ENCODE measurements at places on chromosomes 2 and 18.

GRCh38 chr2:106140913-106141312 is 53.2 kb downstream of the UXS1 start:
- DNase-seq, result no peak

DNA sequence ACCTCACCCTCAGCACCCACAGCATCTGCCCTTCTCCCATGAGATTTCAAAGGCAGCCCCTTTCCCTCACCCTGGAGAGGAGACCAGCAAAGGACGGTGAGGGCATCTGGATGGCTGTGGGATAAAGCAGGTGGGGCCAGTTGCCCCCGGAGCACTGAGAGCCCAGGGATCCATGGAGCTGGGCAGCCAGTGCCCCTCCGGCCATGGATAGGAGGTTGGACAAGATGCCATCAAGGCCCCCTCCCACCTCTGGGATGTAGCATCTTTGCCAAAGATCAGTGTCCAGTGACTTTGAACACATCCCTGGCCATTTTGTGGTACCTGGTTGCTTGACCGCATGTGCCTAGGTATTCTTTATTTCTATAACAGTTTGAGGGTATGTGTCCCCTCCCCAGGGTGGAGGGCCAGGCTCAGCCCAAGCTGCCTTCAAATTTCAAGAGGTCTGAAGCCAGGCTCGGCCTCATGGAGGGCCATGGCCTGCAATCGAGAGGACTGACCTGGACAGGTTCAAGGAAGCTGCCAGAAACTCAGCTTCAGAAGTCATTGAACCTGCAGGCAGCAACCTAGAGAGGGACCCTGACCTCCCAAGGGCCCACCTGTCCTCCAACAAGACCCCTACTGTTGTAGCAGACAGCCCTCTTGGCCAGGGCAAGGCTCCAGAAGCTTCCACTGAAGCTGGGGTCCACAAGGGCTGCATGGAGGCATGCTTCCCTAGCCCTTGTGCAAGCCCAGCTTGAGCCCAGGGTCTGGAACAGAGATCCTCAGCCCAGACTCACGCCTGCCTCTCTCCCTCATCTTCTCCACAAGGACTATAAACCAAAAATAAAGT is 55.5 kb upstream of the BIN1 start:
- DNase-seq, result no peak

DNA sequence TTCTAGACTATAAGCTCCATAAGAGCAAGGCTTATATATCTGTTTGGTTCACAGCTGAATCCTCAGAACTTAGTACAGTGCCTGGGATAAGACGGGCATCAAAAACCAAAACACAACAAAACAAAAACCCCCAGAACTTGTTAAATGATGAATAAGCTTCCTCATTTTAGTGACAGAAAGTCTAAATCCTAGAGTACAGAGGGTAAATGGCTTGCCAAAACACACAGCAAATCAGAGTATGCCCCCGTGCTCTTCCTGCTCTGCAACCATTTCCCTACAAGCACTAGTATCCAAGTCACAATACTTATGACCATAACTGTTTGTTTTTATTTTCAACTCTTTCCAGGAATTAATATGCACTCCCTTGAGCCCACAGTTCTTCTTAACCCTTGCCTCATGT is 10.1 kb downstream of the ZNF521 start:
- no peak for DNase-seq

DNA sequence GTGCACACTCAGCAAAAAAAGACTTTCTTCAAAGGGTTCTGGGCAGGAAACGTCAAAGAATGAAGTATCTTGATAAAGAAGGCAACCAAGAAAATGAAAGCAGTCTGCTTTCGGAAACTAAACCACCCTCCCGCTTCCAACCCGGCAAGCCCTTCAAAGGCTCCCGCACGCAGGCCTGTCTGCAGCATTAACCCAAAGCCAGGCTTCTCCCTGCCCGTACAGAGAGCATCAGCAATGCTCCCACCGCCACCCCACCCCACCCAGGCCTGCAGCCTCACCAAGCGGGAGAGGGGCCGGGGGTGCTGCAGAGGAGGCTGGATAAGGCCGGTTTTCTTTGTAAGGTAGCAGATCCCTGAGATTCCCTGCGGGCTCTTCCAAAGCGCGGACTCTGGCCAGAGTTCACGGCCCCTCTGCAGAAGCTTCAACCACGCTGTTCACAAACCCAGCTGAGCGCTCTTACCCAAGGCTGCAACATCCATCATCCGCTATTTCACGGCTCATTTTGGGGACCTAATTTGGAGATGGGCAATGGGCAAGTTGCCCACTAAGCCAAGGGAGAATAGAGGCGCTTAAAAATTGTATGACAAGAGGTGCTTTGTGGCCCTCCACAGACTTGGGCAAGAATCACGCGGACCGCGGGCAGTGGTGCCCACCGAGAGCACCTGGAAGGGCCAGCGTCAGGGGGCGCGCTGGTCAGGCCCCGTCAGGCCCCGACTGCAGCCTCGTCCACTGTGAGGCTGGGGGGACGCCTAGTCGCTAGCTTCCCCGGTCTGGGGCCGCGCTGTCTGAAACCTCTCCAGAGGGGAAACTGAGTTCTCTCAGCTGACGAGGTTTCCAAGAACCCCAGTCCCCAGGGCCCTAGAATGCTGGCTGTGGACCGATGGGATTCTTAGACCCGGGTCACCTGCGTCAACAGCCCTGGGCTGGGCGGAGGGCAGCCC is 225.4 kb upstream of the ID2 start:
- DNase-seq, result peak; percentile 61

GRCh38 chr2:72934683-72935610 is 17.6 kb downstream of the EMX1 start:
- DNase-seq, result no peak

GRCh38 chr18:71011389-71011788 is 722.5 kb downstream of the SOCS6 start:
- no peak for DNase-seq

DNA sequence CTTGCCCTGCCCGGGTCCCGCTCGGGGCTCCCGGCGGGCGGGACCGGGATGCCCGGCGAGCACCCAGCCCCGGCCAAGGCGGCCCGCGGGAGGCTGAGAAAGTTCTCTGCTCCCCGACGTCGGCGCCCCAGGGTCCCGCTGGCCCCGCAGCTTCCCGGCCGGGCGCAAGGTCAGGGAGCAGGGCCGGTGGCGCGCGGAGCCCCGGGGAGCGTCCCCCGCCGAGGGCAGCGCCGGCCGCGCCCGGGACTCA is 331 bp downstream of the SERPINE2 start:
- DNase-seq, result no peak

- DNase-seq, result no peak
Measured at GRCh38 chr2:26658691-26659346, 17.7 kb upstream of the CIB4 start.
